Right lung (tissue), 10 donors: ENCODE measurements at places on chromosomes 3 and 15. TPM values are rescaled to one million over a fixed set of nuclear protein-coding genes. Genes with fewer than 3 reads are reported as not detected.

GRCh38 chr3:66480666-66481065 lies 20.2 kb downstream of the LRIG1 start:
- no peak for DNase-seq

The ITPKA gene
- polyA plus RNA-seq: 1.1 TPM

The CLDN16 gene
- 0.25 TPM for polyA plus RNA-seq

The ALDH1A3 gene
- 0.54 TPM for polyA plus RNA-seq

The NR2E3 gene
- polyA plus RNA-seq: 0.59 TPM

- no peak for DNase-seq
These were observed 77.1 kb upstream of the MEX3B start for GRCh38 chr15:82122746-82123400.
